ENCODE measurements at places on chromosomes 7 and 10.

GRCh38 chr7:82413237-82413636, 30.3 kb downstream of the CACNA2D1 start:
- no peak for DNase-seq

- DNase-seq, result no peak
These were observed 59.6 kb upstream of the C1GALT1 start for GRCh38 chr7:7122701-7123281.

- peak; percentile 32 for DNase-seq
These were observed 159.6 kb downstream of the PARD3 start for GRCh38 chr10:34655286-34656170.

DNA sequence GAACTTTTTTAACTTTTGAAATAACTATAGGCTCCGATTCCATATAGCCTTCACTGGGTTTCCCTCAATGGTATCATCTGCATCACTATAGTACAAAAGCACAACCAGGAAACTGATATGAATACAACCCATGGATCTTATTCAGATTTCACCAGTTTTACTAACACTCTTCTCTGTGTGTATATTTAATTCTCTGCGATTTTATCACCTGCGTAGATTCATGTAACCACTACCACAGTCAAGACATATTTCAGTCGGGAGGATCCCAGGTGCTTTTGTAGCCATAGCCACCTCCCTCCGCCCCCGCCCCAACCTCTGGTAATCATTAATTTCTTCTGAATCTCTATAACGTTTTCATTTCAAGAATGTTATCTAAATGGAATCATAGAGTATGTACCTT, 82.8 kb upstream of the C7orf33 start:
- DNase-seq, result no peak

GRCh38 chr7:44380189-44380830, 54.9 kb upstream of the CAMK2B start:
- DNase-seq, result no peak

DNA sequence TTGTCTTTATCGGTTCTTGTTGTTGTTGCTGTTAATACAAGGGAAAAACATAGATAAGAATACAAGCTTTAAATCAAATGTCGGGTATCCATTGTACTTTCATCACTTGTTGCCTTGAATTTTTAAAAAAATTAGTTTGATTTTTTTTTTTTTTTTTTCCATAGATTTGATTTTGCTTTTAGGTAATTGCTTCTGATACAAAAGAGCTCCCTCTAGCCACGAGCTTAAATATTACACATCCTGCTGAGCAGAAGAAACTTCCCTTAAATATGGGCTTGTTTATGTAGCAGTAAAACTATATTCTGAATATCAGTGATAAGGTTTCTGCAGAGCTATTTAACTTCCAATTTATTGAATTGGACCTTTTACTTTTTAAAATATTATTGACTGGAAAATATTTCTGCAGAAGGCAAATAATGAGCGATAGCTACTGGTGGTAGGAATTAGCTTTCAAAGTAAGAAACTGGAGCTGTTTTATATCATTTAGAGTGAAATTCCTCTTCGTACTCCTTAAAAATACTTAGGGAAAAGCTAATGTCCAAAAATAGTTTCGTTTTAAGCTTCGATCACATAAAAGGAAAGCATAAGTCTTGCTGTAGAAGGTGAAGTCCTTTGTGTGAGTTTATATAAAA, 216.9 kb downstream of the POLR1F start:
- DNase-seq, result peak; percentile 4

GRCh38 chr7:151590850-151591771, 71.4 kb upstream of the RHEB start:
- DNase-seq, result no peak

- no peak for DNase-seq
These were observed 101.5 kb upstream of the C1GALT1 start for GRCh38 chr7:7080802-7081201.

- no peak for DNase-seq
These were observed 90.9 kb downstream of the BAMBI start for GRCh38 chr10:28768227-28768626.

DNA sequence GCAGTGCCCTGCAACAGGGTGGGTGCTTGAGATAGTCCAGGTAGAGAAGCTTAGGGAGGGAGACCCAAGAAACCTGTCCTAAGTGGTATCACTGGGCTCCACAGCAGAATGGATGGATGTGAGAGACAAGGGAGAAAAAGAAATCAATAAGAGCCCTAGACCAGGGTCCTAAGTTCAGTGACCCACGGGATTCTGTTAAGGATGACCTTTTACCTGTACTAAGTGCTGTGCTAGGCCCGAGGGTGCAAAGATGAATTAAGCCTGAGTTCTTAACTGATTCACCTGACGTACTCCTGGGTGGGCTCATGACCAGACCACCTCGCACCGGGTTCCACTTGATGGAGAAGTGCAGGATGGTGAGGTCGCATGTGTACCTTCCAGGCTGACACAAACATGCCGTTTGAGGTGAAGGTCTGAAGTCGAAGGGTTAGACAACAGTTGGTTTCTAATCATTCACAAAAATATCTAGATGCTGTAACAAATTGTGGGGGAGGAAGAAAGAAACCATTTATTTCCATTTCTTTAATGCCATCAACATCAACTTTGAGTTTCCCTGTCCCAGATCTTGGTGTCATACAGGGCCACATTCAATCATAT, 166.5 kb downstream of the HERPUD2 start:
- no peak for DNase-seq

DNA sequence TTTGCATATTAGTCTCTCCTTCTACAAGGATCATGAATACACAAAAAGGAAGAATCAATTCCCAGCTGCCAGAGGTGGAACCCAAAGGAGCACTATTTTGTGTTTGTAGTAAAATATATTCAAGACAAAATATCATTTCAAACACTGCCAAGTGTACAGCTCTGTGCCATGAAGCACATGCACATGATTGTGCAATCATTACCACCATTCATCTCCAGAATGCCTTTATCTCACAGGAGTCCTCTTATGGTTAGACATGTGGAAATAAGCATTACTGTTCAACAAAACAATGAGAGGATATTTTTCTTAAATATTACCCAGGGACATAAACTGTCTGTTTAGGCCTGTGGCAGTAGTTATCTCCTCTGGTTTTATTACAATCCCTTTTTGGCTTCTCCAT, 151.4 kb upstream of the PPP1R3A start:
- DNase-seq, result no peak

DNA sequence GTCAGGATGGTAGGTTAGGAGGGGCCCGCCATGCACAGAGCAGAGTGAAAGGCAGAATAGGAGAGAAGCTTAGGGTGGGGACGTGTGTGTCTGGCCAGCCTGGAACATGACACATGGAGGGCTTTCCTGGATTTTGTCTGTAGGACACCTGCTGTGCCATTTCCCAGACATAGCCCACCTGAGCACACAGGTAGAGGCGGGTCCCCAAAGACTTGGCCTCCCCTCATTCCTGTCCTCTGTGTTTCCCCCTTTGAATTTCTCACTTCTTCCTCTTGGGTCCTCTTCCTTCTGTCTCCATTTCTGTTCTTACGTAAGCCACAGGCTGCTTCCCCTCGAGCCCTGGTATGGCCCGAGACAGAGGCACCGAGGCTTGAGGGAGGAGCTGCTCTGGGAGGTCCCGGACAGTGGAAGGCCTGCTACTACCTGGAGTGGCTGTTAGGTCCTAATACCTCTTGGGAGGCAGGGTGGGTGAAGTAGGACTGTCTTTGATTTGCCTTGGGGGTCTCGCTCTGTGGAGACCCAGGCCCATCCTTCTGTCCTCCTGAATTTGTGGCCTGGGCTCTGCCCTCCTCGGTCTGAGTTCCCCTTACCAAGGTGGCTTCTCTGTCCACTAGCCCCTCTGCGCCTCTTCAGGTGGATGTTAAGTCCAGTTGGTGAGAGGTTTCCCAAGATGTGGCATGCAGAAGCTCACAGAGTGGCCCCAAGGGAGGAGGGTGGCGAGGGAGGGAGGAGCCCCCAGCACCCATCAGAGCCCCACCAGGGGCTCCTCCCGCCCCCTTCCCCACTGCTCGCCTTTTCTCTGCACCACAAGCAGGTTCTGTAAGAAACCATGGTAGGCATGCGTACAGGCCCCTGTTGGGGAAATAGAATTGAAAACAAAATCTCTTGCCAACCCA, 5.5 kb downstream of the ZNF775 start:
- no peak for DNase-seq

GRCh38 chr10:101817337-101818118, 716 bp downstream of the OGA start:
- DNase-seq, result peak; percentile 42

GRCh38 chr7:2166625-2167280, 66.0 kb downstream of the MAD1L1 start:
- peak; percentile 19 for DNase-seq

- no peak for DNase-seq
These were observed 43.1 kb upstream of the HPS1 start for GRCh38 chr10:98489561-98490481.

GRCh38 chr7:157727964-157728615, 391.3 kb downstream of the DNAJB6 start:
- DNase-seq, result no peak

GRCh38 chr10:11838298-11838852, 15.2 kb downstream of the PROSER2 start:
- no peak for DNase-seq

DNA sequence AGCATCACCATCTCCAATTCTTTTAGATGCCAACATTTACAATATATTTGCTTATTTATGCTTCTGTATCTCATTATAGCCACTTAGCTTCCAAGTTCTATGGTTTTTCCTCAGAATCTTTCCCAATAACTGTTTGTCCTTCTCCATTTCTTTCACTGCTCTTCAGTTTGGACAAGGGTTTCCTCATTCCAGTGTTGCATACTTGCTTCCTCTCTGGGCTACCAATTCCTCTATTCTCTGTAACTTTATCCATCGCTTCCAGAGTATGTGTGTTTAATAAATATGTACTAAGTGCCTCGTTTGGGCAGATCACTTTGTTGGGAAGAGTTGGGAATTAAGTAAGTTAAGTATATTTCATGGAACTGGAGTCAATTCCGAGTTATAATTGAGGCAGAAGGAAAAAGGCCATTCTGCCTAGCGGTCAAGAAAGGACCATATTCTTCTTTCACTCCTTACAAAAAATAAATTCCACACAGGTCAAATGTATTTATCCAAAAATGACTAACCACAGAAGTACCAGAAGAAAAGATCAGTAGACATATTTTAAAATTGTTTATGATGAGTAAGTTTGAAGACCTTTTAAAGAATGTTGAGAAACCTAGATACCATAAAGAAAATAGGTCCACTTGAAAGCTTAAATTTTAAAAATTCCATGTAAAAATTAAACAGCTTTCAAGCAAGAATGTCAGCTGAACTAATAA, 10.8 kb downstream of the STAMBPL1 start:
- no peak for DNase-seq
